ENCODE measurements at places on chromosomes 1 and 21.

GRCh38 chr21:46503922-46504550, 45.3 kb downstream of the DIP2A start:
- DNase-seq = no peak

- no peak for DNase-seq
Measured at GRCh38 chr1:77847621-77848080, 40.8 kb upstream of the NEXN start.

GRCh38 chr1:65818966-65819365, 26.3 kb downstream of the PDE4B start:
- DNase-seq = no peak

DNA sequence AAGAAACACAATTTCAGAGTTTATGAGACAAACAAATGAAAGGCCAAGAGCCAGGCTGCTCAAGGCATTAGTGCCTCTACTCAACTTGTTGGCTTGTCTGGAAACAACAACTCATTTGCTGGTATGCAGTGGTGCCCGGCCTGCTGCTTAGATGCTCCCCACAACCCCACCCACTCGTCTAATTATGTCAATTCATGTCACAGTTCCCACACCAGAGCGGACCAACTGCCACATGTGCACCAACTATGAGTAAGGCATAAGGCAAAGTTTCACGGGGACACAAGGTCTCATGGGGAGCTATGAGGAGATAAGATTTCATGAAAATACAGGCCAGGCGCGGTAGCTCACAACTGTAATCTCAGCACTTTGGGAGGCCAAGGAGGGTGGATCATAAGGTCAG, 34.5 kb upstream of the LRRC38 start:
- DNase-seq = no peak

DNA sequence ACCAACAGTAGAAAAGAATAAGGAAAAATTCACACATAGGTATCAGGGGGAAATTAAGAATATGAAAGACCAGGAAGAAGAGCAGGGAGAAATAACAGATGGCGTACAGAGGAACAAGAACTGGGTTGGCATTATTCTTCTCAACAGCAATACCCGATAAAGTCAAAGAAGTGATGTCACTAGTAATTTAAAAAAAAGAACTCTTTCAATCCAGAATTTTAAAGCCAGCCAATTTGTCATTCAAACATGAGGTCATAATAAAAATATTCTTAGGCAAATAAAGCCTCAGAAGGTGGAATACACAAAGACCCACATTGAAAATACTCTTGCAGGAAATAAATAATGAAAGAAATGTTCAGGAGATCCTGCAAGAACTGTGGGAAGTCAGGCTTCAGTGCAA, 8.8 kb downstream of the NCMAP start:
- no peak for DNase-seq

GRCh38 chr1:60942291-60942690, 140.1 kb upstream of the NFIA start:
- no peak for DNase-seq

GRCh38 chr1:58094221-58094620, 452.3 kb downstream of the OMA1 start:
- no peak for DNase-seq

- DNase-seq = no peak
Measured at GRCh38 chr1:46489638-46490405, at the start of gene DMBX1. TSS of gene DMBX1 (plus strand) at chr1:46489836. CDS start at chr1:46507011, 17,175 bp downstream.

- DNase-seq = no peak
Measured at GRCh38 chr1:45554198-45554597, 3.6 kb downstream of the AKR1A1 start.

- DNase-seq = no peak
Measured at GRCh38 chr1:149846593-149847466, 52.5 kb upstream of the BOLA1 start.
